ENCODE measurements at places on chromosomes 6 and 20. TPM values are rescaled to one million over a fixed set of nuclear protein-coding genes. Genes with fewer than 3 reads are reported as not detected.

ULBP2 gene
- total RNA-seq, result 4.7 TPM

ELOVL4 gene
- 0.63 TPM for total RNA-seq

FOXQ1 gene
- not detected for total RNA-seq

ELOVL2 gene
- not detected for total RNA-seq

ADAT2 gene
- total RNA-seq, result 2.4 TPM

RHAG gene
- total RNA-seq, result not detected

SMOC2 gene
- total RNA-seq, result not detected

PPP1R3G gene
- 0.16 TPM for total RNA-seq

NKX2-4 gene
- total RNA-seq, result not detected

NTSR1 gene
- total RNA-seq, result under 0.01 TPM

SNPH gene
- total RNA-seq, result 3.7 TPM

KIF25 gene
- total RNA-seq, result 0.49 TPM

ULBP1 gene
- total RNA-seq, result 0.16 TPM

TFAP2A gene
- not detected for total RNA-seq

IL17A gene
- total RNA-seq, result not detected

HS3ST5 gene
- total RNA-seq, result not detected

ULBP3 gene
- total RNA-seq, result 5.3 TPM

FAM83B gene
- total RNA-seq, result not detected

GFRAL gene
- total RNA-seq, result not detected

RIMS4 gene
- not detected for total RNA-seq

CGA gene
- not detected for total RNA-seq

TAAR5 gene
- total RNA-seq, result not detected

PSMB9 gene
- 27.0 TPM for total RNA-seq

NRSN1 gene
- not detected for total RNA-seq

BCAS1 gene
- total RNA-seq, result not detected

SKIC2 gene
- 32.7 TPM for total RNA-seq

DACT2 gene
- not detected for total RNA-seq

TPMT gene
- 11.4 TPM for total RNA-seq

HLA-DMB gene
- 1.0 TPM for total RNA-seq

SYTL3 gene
- 1.5 TPM for total RNA-seq

CARMIL1 gene
- total RNA-seq, result 6.8 TPM

MICB gene
- 13.6 TPM for total RNA-seq

POFUT1 gene
- total RNA-seq, result 13.9 TPM

LGSN gene
- total RNA-seq, result not detected

FAM209A gene
- total RNA-seq, result not detected

VARS2 gene
- total RNA-seq, result 11.8 TPM

SFTA2 gene
- not detected for total RNA-seq

BPIFA1 gene
- total RNA-seq, result not detected

NCOA7 gene
- 50.2 TPM for total RNA-seq

SPATA25 gene
- 0.49 TPM for total RNA-seq

TFAP2C gene
- under 0.01 TPM for total RNA-seq

CFB gene
- total RNA-seq, result 0.97 TPM

CDH26 gene
- 0.31 TPM for total RNA-seq

ENPP4 gene
- total RNA-seq, result 5.5 TPM

TRIM10 gene
- total RNA-seq, result not detected

CLPSL2 gene
- not detected for total RNA-seq

BANF2 gene
- not detected for total RNA-seq

GJE1 gene
- total RNA-seq, result not detected
